ENCODE measurements at places on chromosomes 6 and 20.

GRCh38 chr20:43727980-43728590 is 1.3 kb upstream of the GTSF1L start:
- no peak for DNase-seq

DNA sequence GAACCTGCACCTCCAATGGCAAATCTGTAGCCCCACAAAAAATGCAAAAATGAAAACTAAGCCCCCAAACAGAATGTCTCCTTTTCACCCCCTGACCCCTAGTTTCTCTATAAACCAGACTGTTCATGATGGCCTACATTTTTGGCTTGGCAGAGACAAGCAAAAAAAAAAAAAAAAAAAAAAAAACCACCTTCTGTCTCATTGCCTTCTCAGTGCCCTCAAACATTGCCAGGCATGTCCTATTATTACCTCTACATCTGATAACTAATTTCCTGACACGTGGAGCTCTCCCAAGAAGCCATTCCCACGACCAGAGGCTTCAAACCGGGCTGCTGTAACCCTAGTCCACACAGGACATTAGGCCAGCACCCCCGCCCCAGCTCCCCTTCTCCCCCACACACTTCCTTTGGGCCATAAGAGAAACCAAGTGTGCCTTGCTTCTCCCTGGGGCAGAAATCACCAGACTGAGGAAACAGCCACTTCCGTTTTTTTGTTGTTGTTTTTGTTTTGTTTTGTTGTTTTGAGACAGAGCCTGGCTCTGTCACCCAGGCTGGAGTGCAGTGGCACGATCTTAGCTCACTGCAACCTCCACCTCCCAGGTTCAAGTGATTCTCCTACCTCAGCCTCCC is 65.4 kb downstream of the GPR6 start:
- DNase-seq, result no peak

GRCh38 chr6:72916298-72916697 is 294.4 kb downstream of the KCNQ5 start:
- DNase-seq, result no peak

DNA sequence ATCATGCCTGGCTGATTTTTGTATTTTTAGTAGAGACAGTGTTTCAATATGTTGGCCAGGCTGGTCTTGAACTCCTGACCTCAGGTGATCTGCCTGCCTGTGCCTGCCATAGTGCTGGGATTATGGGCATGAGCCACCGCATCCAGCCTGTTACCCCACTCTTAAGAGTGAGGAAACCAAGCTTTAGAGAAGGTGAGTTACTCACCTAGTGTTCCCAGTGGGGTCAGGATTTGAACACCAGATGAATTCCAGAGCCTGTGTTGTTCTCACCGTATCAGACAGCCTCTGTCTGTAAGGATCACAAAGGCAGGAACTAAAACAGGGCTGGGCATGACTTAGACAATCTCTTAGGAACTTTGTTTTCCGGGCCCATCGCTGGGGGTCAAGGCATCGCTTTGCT is 9.4 kb upstream of the FANCE start:
- no peak for DNase-seq

GRCh38 chr6:47162793-47163192 is 120.7 kb upstream of the ADGRF1 start:
- no peak for DNase-seq

DNA sequence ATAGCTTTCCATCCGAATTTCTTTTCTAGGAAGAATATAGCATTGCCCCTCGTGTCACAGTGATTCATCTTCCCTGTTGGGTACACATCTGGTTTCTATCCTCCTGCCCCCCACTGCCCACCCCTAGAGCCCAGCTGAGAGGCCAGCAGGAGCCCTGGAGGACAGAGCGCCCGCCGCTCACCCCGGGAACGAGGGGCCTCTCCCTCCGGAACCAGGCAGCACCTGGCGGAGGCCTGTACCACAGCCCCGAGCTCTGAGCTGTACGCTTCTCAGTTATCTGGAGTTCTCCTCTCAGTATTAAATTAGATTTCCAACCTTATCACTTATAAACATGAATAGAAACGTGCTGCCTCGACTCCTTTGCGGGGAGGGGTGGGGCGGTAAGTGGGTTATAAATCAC is 6.0 kb downstream of the ANKRD60 start:
- no peak for DNase-seq

DNA sequence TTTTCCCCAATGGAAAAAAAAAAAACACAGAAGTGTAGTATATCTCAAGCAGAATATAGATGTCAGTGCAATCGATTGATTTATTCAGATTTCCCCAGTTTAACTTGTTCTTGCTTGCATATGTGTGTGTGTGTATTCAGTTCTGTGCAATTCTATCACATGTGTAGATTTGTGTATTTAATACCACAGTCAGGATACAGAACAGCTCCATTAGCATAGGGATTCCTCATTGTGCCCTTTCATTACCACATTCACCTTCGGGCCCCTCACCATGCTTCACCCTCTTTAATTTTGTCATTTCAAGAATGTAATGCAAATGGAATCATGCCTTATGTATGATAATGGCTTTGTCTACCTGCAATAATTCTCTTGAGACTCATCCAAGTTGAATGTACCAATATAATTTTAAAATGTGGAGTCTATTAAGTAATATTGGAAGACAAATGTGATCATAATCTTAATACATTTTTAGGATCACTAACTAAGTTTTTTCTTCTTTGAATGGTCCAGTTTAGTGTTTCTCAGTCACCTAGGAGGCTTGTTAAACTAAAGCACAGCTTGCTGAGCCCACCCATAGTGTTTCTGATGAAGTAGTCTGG is 187.9 kb downstream of the TENT5A start:
- DNase-seq, result no peak

- no peak for DNase-seq
Measured at GRCh38 chr6:160041608-160042007, 72.7 kb downstream of the IGF2R start.

- DNase-seq, result no peak
Measured at GRCh38 chr6:135534773-135535380, 37.3 kb upstream of the AHI1 start.

- no peak for DNase-seq
Measured at GRCh38 chr20:1034415-1034789, 32.3 kb upstream of the RSPO4 start.

- no peak for DNase-seq
Measured at GRCh38 chr6:90028066-90028778, 134.0 kb downstream of the GJA10 start.

DNA sequence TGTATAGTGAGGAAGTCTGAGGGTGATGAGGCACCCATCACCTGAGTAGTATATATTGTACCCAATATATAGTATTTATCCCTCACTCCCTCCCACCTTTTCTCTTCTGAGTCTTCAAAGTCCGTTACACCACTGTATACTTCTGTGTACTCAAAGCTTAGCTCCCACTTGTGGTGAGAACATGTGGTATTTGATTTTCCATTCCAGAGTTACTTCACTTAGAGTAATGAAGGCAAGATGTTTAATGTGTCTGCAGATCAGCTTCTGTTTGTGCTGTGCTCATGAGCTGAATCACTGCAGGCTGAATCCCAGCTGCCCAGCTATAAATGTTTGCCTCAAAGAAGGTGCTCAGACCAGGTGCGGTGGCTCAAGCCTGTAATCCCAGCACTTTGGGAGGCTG is 139.3 kb upstream of the FOXA2 start:
- DNase-seq, result no peak

DNA sequence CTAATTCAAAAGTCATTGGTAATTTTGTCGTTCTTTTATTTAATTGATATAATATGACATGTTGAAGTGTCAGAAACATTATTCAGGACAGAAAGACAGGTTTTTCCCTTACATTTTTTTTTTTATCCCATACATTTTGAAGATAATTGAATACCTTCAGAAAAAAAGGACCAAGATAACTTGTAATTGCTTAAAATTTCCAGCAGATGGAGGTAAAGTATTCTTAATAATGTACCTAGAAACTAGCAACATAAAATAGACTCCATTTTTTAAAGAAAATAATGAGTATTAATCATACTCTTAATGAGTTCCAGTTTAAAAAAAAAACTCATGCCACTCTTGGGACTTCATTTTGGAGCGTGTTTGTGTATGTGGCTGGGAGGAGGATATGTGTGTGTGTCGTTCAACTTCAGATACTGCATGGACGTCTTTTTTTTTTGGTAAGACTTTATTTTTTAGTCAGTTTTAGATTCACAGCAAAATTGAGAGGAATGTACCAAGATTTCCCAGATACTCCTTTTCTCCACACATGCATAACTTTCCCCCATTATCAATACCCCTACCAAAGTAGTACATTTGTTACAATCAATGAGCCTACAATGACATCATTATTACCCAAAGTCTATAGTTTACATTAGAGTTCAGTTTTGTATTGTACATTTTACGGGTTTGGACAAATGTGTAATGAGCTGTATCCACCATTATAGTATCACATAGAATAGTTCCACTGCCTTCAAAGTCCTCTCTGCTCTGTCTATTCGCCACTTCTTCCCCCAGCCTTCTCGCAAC is 79.4 kb downstream of the ROS1 start:
- DNase-seq, result no peak
